Stimulated activated CD8-positive, alpha-beta memory T cell treated with anti-CD3 and anti-CD28 coated beads, Interleukin-4, amount 100 ng/mL, for 48 hours (primary cell): ENCODE measurements at places on chromosomes 6 and 20.

DNA sequence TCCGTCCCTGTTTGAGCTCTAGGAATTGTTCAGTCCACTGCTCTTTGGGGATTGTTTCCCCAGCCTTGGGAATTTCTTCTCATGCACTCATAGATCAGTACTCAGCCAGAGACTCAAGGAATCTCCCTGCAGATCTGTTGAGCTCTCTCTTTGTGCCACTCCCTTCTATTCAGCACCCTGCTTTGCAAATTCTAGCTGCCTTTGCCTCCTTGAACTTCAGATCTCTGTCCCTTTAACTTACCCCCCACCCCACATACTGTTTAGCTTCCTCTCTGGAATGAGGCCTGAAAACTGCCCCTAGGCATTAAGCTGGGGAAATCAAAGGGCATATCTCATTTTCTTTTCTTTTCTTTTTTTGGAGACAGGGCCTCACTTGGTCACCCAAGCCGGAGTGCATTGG is 30.5 kb downstream of the QRSL1 start:
- DNase-seq, result no peak

GRCh38 chr20:38231531-38232121 is 28.9 kb downstream of the KIAA1755 start:
- no peak for DNase-seq

GRCh38 chr20:3904224-3904623 is 15.0 kb downstream of the PANK2 start:
- no peak for DNase-seq

DNA sequence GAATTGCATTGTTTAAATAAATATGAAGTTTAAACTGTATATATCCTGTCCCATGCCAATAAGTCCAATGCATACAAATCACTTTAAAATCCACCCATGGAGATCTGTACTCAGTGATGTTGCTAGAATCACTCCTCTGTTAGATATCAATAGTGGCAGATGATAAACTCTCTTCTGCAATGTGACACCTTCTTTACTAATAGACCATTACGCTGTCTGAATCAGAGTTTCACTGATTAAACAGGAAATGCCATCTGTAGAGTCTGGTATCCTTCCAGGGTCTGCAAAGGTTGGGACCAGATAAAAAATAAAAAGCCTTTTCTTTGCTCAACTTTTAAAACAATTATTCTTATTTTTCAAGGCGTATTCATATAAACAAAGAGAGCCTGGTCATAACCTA is 134.5 kb downstream of the EDN3 start:
- DNase-seq, result no peak

DNA sequence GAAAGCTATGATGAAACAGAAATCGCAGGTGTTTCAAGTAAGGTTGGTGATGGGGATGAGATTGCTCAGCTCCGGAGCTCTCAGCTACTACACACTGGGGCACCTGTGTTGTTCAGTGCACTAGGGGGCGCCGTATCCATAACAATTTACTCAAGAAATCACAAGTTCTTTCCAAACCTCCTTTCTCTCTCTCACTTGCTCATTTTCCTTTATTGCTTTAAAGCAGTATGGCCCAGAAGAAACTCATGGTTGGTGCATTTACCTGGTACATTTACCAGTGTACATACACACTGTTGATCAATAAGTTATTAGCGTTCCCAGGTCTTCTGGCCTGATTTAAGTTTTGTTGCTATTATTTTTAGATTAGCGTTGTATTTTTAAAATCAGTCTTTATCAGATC is 235.2 kb upstream of the TAB2 start:
- DNase-seq, result peak; percentile 90

- no peak for DNase-seq
Measured at GRCh38 chr6:26342106-26343004, 22.6 kb upstream of the BTN3A2 start.
